Myometrial cell (primary cell): ENCODE measurements at places on chromosomes 2 and 18. TPM values are rescaled to one million over a fixed set of nuclear protein-coding genes. Genes with fewer than 3 reads are reported as not detected.

Gene NDUFAF7
- total RNA-seq: 17.5 and 18.5 TPM in 2 replicates

Gene PJVK
- total RNA-seq: 0.35 and 1.4 TPM in 2 replicates

Gene KCNG2
- total RNA-seq: 1.2 and 3.0 TPM in 2 replicates

Gene ARHGEF4
- total RNA-seq: 1.2 and 4.8 TPM in 2 replicates

Gene CYTIP
- not detected in 2 replicates for total RNA-seq

Gene SLC23A3
- total RNA-seq: not detected in 2 replicates

Gene HOXD12
- not detected in 2 replicates for total RNA-seq

Gene DSC1
- not detected in 2 replicates for total RNA-seq

Gene ADAM17
- total RNA-seq: 16.7 and 19.9 TPM in 2 replicates

Gene TRIM43
- not detected in 2 replicates for total RNA-seq

Gene ZBTB7C
- not detected in 2 replicates for total RNA-seq

Gene DSEL
- 15.9 and 16.7 TPM in 2 replicates for total RNA-seq

Gene TDRD15
- total RNA-seq: not detected in 2 replicates

Gene ZC3H6
- total RNA-seq: 0.86 and 3.5 TPM in 2 replicates

Gene TPO
- not detected in 2 replicates for total RNA-seq

Gene FN1
- 2,659 and 3,112 TPM in 2 replicates for total RNA-seq

Gene PRSS56
- total RNA-seq: not detected in 2 replicates

Gene SCN1A
- total RNA-seq: not detected in 2 replicates

Gene CDCA7
- total RNA-seq: 7.2 and 14.9 TPM in 2 replicates

Gene EFR3B
- under 0.01 and 0.18 TPM in 2 replicates for total RNA-seq

Gene IL36RN
- total RNA-seq: not detected in 2 replicates

Gene RSAD2
- total RNA-seq: not detected in 2 replicates

Gene KIF5C
- 0.18 and 0.29 TPM in 2 replicates for total RNA-seq
